Lower leg skin (tissue), 4 donors: ENCODE measurements at places on chromosomes 6 and 20. TPM values are rescaled to one million over a fixed set of nuclear protein-coding genes. Genes with fewer than 3 reads are reported as not detected.

DNA sequence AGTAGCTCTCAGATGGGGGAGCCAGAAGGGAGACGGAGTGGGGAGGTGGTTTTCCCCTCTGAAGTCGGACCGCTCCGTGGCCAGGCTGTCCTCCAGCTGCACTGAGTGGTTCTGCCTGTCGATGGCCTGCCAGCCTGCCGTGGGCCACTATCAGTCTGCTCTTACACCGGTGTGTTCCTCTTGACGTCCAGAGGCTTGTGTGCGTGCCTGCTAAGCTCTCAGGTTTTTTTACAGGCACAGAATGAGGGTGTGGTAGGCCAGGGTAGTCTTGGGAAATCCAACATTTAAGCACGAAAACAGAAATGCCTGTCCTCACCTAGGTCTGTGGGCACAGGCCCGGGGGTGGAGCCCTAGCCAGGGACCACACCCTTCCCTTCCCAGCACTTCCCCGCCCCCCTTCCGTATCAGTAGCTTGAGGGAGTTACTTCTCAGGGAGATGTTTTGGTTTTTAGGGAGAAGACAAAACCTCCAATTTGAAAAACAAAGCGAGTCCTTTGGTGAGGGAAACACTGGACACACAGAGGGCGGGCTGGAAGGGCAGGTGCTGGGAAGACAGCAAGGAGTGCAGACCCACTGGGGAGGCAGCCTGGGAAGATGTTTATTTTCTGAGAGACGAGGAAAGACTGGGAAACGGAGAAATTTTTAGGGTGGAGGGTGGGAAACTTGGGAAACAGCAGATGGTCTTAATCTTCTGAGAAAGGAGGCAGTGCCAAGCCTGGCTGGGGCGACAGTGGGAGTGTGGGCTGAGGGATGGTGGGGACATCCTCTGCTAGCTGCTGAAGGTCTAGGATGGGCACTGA is 106.5 kb downstream of the LY86 start:
- DNase-seq = peak; percentile 90

GRCh38 chr20:63628246-63628975 is 1.5 kb upstream of the GMEB2 start:
- no peak for DNase-seq

GRCh38 chr20:57622579-57623381 is 2.6 kb upstream of the ZBP1 start:
- DNase-seq = no peak

- DNase-seq = no peak
Measured at GRCh38 chr6:111975466-111975865, 78.4 kb upstream of the CCN6 start.

GRCh38 chr6:144647406-144647964 is 362.4 kb downstream of the UTRN start:
- no peak for DNase-seq

DNA sequence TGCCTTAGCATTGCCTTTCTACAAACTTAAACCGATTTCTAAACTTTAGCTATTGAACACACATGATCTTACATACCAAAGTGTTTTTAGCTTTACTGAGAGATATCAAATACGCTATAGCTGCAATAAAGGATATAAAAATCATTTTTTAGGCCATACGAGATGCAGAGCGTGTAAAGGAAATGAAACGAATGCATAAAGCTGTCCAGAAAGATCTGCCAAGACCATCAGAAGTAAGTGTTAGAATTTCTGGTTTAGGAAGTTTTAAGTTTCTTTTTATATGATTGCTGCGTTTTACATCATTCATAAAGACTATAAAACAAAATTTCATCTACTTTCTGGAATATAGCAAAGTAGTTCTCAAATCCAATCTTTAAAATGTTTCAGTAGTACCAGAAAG is 38.4 kb downstream of the CDC5L start:
- no peak for DNase-seq

GRCh38 chr6:74658391-74658790 is 547.5 kb downstream of the COL12A1 start:
- no peak for DNase-seq

- no peak for DNase-seq
Measured at GRCh38 chr6:34273242-34273805, 24.5 kb upstream of the SMIM29 start.

DNA sequence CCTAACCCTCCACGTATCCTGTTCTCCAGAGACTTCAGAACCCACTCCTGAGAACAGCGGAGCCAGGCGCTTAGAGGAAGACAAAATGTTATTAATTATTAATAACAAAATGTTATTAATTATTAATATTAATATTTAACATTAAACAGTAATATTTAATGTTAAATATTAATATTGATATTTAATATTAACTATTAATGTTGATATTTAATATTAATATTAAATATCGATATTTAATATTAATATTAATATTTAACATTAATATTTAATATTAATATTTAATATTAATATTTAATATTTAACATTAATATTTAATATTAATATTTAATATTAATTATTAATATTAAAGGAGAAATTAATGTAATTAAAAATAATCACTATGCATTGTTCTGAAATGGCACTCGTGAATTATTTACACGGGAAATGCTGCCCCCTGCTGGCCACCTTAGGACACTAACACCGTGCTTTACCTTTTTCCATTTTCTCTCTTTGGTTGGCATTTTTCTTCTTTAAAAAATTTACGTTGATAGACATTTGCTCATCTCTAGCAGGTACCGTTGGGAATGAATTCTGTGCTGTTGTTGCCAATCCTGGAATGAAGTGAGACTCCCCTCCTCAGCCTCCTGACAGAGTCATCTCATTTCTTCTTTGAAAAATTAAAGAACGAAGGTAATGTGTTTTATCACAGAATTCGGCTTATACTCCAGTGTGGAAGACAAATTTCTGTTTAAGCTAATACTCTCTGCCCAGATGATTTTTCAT is 7.5 kb upstream of the GGTLC1 start:
- DNase-seq = no peak

- DNase-seq = no peak
Measured at GRCh38 chr6:42241915-42242314, 24.3 kb upstream of the MRPS10 start.

- no peak for DNase-seq
Measured at GRCh38 chr6:130794010-130794697, 33.1 kb upstream of the SMLR1 start.

- no peak for DNase-seq
Measured at GRCh38 chr6:116924245-116924644, 47.2 kb downstream of the RFX6 start.

DNA sequence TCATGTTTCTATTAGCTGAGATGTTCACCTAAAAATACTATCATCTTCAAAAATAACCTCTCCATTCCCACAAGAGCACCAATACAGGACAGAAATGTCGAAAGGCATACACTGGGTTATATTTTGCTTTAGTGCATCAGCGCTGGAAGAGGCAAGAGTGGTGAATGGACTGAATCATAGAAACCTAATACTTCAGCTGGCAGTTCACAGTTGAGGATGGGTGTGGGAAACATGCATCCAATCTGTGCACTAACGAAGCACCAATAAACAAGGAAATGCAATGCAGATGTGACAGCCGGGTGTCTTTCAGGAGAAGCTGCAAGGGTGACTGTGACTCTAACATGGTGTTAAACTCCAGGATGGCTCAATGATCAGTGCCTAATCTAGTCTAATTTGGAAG is 365.8 kb downstream of the ESR1 start:
- DNase-seq = no peak

- DNase-seq = no peak
Measured at GRCh38 chr6:4776493-4777393, 539 bp downstream of the CDYL start.

GRCh38 chr20:4815628-4816027 is 93.9 kb downstream of the PRND start:
- no peak for DNase-seq

CGA gene
- 0.59 TPM for total RNA-seq

TNF gene
- 0.79 TPM for total RNA-seq

AIF1 gene
- total RNA-seq = 13.7 TPM

BNIP5 gene
- not detected for total RNA-seq

PPP1R3G gene
- total RNA-seq = 3.2 TPM

HLA-DPA1 gene
- 57.1 TPM for total RNA-seq

FAM50B gene
- total RNA-seq = 15.5 TPM

CAP2 gene
- 2.3 TPM for total RNA-seq

KLC4 gene
- 18.0 TPM for total RNA-seq

ESR1 gene
- total RNA-seq = 0.99 TPM

EPPIN gene
- total RNA-seq = not detected

RNF39 gene
- total RNA-seq = 104 TPM

GSTA3 gene
- total RNA-seq = 17.8 TPM

CD109 gene
- 51.7 TPM for total RNA-seq

SOBP gene
- 1.6 TPM for total RNA-seq
